ENCODE measurements at places on chromosomes 6 and 20.

GRCh38 chr6:143581835-143582480 is 70.4 kb upstream of the FUCA2 start:
- DNase-seq = no peak

DNA sequence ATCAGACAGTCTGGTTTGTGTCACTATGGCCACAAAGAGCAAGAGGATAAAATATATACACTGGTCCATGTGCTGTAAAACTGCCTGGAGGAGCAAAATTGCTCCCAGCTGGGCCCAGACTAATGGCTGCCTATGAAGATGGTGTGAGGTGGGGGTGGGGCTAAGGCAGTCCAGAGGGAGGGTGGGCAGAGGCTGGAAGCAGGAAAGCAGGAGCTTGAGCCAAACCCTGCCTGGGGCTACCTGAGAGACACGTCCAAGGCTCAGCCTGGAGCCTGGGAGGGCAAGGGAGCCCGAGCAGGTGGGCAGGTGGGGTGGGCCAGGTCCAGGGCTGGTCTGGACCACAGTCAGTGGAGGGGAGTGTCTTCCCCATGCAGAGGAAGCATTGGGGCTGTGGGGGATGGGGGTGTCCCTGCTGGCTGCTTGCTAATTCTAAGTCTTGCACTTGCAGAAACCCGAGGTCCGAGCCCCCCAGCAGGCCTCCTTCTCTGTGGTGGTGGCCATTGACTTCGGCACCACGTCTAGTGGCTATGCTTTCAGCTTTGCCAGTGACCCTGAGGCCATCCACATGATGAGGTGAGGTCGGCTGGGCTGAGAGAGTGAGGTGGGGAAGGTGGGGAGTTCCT is 9.5 kb downstream of the HSPA12B start:
- no peak for DNase-seq

DNA sequence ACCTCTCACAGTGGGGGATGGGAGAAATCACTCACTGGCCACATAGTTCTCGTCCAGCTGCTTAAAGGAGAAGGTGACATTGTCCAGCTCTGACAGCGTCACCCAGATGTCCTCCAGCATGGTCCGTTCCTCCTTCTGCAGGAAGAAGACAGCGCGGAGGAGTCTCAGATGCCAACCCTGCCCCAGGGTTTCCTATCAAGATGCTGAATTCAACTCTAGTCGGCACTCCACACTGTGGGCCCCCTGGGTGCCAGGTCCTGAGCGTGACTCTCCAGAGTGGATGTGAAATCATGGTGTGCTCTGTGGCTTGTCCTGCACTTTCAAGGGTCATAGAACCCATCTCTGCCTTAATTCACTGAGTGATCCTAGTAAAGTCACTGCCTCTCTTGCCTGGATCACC is 193.2 kb downstream of the PREX1 start:
- DNase-seq = no peak

DNA sequence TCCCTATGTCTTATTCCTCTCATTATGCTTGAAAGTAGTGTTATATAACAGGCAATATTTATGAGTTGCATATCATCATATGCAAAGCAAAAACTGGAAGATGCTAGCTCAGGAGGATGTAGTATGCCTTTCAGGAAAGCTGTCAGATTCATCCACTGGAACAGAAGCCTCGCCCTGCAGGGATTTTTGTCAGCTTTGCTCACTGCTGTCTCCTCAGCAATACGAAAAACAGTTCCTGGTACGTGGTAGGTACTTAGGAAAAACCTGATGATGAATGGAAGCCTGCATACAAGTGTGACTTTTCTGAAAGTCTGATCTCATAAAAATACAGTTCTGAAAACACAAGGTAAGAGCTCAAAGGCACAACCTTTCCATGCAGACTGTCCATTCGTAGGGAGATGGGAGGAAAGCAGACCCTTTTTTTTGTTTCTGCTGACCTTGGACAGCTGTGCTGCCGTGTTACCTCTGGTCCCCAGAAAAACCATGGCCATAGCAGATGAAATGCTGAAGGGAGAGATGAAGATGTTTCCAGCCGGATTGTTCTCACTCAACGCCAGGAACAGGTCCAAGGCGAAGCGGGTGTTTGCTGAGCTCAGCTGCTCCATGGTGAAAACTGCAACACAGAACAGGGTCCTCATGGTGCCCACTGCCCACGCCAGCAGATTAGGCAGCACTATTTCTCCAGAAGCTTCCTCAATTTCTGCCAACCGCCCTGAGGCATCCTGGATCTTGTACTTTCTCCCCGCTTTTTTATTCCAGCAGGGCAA is 1.5 kb downstream of the SERPINB1 start:
- DNase-seq = no peak

DNA sequence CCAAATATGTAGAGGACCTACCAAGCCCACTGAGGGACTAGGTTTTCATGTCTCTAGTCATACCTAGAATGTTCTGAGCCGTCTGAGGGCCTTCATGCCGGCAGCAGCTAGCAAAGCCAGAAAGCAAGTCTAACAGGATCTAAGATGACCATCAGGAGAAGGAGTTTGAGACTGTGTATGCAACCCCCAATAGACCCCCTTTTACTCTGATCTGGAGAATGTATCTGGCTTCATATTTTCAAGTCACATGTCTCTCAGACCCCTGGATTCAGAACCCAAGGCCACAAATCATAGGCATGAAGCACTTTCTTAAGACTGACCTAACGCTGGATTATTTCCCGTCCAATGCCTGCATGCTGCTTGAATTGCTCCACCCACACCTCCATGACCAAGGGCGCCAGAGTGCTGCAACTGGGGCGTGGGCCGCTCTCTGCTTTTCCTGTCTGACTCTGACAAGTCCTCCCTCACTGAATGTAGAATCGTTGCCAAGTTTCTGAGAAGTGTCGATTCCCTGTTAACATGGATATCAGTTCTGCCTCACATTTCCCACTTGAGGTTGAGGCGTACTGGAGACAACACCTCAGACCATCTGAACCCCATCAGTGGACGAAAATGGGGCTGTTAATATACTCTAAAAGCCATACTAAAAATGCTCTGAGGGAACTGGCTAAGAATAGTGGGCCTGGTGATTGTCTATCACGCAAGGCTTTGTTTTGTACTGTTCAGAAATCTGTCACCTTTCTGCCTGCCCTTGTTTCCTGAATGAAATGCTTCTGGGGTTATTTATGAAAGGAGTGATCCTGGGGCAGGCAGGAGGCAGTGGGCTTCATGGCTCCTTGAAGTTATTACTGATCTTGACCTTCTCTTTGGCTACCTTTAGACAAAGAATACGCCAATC is 23.9 kb upstream of the ASXL1 start:
- DNase-seq = no peak

DNA sequence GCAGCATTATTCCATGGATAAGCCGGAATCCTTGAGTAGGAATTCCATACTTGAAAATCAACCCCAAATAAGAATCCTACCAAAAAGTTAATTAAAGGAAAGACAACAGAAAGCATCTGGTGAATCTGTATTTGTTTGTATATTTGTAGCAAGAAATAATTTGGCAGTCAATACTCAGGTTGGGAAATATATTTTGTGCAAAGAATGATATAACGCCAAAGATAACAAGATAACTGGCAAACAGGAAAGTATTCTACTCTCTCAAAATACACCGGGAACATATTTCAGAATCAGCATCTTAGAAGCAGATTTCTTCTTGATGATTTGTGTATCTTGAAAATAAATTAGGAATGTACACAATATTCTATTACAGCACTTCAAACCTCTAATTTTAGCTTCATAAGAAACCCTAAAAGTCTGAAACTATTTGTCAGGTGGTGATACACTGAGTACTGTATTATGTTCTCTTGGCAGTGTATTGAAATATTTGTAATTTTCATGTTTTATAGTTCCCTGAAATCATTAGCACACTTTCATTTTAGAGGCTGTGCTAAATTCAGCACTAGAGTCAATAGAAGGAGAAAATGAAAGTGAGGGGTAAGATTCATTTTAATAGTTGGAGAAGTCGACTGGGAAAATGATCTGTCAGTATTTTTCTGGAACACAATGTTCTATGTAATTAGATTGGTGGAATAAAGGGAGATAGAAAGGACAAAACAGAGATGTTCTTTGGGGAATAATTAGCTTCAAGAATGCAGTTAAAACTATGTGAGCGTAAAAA is 879.7 kb upstream of the GJE1 start:
- DNase-seq = no peak

DNA sequence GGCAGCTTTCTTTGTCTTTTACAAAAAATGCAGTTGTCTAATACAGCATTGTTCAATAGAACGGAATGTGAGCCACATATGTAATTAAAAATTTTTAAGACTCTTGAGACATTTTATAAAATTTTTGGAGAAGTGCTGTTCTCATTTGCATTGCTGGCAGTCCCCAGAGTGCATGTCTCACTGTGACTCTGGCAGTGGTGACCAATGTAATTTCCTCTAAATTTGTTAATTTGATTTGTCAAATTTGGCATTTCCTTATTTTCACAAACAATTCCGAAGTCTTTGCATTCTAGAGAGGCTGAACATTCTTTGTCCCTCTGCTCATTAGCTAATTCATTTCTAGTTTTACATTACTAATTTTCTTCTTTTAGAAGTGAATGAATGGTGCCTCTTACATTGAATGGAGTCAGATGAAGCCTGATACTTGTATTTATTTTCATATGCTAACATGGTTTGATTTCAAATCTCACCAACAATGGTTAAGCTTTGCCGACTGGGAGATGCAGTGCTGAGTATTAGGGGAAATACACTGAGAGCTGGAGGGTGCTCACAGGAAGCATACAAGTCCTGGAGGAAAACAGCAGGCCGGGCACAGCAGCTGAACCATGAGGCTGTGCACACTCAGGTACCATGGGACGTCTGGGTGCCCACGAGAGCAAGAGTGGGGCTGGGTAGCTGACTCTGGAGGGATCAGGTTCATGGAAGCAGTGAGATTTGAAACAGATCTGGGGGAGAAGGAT is 68.5 kb upstream of the ARMC2 start:
- no peak for DNase-seq

DNA sequence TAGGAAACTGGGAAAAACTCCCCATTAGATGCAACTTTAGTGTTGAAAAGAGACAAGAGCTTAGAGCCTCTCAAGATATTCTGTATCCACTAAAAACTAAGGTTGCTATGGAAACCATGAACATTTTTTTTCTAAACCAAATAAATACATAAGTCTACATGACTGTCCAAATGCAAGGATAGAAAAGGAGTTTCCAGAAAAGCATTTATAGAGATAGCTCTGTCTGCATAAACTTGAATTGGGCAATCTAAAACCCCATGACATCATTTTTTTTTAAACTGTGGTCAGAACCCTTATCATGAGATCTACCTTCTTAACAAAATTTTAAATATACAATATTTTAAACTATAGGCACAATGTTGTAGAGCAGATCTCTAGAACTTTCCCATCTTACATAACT is 36.4 kb upstream of the FAM83B start:
- DNase-seq = no peak

DNA sequence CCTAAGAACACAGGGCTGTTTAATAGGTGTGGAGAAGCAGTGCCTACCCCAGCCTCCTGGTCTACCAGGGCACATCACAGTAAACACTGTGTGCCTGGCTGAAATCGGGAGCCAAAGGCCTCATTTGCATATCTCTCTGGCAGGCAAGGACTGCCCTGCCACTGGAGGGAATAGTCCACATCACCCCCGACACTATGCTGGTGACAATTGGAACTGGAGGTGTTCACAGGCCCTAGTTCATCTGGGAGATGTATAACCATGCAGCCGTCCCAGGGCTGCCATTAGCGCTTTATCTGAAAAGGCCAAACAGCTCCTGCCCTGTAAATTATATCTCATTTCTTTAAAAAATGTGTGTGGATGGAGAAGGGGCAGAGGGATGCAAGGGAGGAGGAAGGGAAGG is 150.3 kb downstream of the LINC00237 start:
- no peak for DNase-seq

DNA sequence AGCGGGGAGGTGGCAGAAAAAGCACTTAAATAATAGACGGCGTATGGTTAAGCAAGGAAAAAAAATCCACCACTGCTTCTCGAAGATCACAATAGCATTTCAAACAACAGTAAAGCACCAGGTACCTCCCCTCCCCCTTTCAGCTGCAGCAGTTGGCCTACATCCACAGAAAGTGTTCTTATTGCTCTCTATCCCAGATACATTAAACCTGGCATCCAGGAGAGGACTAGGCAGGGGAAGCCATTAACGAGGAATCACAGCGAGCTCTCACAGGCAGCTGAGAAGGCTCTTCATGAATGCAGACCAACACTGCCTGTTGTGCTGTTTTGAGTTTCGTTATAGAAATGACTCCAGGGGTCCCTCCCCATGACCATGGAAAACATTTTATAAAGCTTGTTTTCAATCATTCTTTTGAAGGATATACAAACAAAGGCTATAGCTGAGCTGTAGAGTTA is 11.8 kb downstream of the FYN start:
- peak; percentile 76 for DNase-seq

GRCh38 chr6:2790588-2791449 is 25.6 kb downstream of the WRNIP1 start:
- no peak for DNase-seq

DNA sequence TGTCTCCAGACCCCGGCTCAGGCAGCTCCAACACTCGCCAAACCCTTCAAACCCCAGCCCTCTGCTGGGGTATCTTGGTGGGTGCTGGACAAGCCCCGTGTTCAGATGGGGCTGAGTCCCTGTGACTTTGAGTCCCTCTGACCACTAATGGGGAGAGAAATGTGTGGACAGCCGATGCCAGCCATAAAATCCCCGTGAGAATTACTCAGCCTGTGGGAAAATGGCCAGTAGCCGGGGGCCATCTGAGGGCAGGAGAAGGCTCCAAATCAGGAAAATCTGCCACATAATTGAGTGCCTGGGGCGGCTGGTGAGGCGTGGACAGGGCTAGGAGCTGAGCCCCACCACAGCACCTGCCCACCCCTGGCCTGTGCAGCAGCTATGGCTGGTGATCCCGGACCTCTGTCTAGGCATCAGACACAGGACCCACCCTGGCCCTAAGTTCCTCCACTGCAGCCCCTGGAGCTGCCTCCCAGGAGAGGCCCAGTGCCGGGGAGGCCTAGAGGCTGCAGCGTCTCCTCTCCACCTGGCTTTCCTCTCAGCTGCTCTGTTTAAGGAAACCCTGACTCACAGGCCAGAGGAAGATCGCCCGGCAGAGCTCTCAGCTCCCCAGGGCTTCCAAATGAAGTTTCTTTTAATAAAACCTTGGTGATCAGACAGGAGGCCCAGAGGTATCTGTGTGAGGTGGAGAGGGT is 53.7 kb upstream of the SLCO4A1 start:
- no peak for DNase-seq

GRCh38 chr20:23488470-23488869 is 2.4 kb upstream of the CST8 start:
- DNase-seq = no peak

- no peak for DNase-seq
Measured at GRCh38 chr6:161141173-161141572, 132.7 kb downstream of the AGPAT4 start.

DNA sequence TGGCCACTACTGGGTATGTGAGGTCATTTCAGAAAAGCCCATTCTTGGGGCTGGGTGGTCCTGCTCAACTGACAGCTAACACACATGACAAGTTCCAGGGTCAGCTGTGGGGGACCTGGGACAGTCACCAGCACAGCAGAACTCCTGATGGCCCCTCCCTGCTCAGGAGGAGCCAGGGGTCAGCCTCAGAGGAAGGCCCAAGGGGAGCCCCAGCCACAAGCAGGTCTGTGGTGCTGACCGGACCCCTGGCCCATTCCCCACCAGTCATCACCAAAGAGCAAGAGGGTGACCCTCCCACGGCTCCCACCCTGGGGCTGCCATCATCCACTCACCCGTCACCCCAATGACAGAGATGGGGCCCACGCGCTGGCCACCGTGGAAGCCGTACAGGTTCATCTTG is 18.0 kb downstream of the CYP21A2 start:
- no peak for DNase-seq

GRCh38 chr6:91437315-91437729 is 850.5 kb upstream of the MAP3K7 start:
- no peak for DNase-seq

GRCh38 chr6:169212436-169212835 is 41.2 kb downstream of the THBS2 start:
- no peak for DNase-seq
